ENCODE measurements at places on chromosomes 6 and 20. TPM values are rescaled to one million over a fixed set of nuclear protein-coding genes. Genes with fewer than 3 reads are reported as not detected.

Gene FERMT1
- 0.93 TPM for total RNA-seq

- no peak overlapping the region for H3K27ac ChIP-seq
- H3K4me3 ChIP-seq, result no peak overlapping the region
- DNase-seq, result no peak
- no peaks in the 10 kb centered on the region for H3K36me3 ChIP-seq
- H3K4me1 ChIP-seq, result peaks cover 7% of the 10 kb centered on the region
Observed at GRCh38 chr20:2144850-2145249, 43.2 kb downstream of the STK35 start.

DNA sequence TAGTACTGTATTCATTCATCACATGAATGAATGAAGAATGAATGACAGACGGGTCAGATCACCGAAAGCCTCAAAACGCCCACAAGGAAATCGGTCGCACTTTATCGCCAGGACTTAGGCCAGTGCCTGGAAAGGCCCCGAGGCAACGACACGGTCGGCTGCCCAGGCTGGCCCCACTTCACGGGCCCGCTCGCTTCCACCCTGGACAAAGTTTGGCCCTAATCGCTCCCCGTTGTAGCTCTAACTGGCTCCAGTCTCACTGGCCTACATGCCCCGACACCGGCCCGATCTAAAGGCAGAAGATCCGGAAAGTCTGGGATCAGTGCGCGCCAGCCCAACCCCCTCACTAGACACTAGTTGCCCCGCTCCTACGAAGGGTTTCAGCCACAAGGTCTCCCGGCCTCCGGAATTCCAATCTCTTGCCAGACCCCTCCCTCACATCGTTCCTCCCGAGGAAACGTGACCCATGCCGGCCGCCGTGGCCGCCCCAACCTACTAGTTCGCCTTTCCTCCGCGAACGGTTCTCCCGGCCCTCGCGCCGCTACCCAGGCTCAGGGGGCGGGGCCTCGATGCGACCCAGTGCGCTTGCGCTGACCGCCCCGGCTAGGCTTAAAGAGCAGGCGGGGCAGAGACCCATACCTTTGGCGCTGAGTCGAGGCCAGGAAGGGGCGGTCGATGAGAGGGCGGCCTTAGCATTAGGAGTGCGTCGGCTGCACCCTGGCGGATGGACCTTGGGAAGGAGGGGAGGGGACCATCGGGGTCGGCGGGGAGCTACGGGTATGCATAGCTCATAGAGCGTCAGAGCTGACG, at the start of the genes GSS and MYH7B:
GSS (minus strand) TSS at position 576 of the 810 bp plus-strand sequence. CDS start 3,954 bp downstream, outside the sequence.
MYH7B (plus strand) TSS at position 638 of the 810 bp plus-strand sequence. CDS start 22,138 bp downstream, outside the sequence.
- H3K27me3 ChIP-seq, result peaks cover 3% of the 10 kb centered on the region
- H3K27ac ChIP-seq, result peak within 1 kb of the TSS; percentile 95
- peak; percentile 97 for DNase-seq
- H3K4me3 ChIP-seq, result peak within 1 kb of the TSS; percentile 94

DNA sequence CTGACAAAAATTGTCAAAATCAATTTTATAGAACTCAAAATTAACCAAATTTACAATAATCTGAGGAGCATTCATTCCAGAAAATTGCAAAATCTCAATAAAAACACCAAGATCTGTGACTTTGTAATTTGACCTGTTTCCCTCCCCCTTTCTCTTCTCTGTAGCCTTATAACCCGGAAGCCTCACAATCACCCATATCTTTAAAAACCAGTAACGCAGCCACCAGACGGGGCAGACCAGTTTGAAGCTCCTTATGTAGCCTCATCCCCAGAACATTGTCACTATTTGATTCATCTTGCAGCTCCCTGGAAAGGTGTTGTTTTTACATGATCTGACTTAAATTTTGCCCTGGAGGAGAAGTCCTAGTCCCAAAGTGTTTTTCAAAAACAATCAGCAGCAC, 27.5 kb upstream of the TGM6 start:
- H3K27ac ChIP-seq, result no peak overlapping the region
- H3K36me3 ChIP-seq, result no peaks in the 10 kb centered on the region
- H3K4me1 ChIP-seq, result peaks cover 9% of the 10 kb centered on the region
- H3K27me3 ChIP-seq, result peaks cover 45% of the 10 kb centered on the region

Gene PRSS16
- 0.98 TPM for total RNA-seq

Gene OOEP
- total RNA-seq, result not detected

GRCh38 chr6:70289299-70289698, 13.6 kb downstream of the COL9A1 start:
- peaks cover 7% of the 10 kb centered on the region for H3K27me3 ChIP-seq
- H3K4me3 ChIP-seq, result no peak overlapping the region
- no peak overlapping the region for H3K27ac ChIP-seq
- no peak for DNase-seq
- H3K4me1 ChIP-seq, result no peaks in the 10 kb centered on the region
